ENCODE measurements at places on chromosomes 11 and 22. TPM values are rescaled to one million over a fixed set of nuclear protein-coding genes. Genes with fewer than 3 reads are reported as not detected.
A peak's percentile ranks its signal among the peaks of the same experiment; 100 is the strongest.

DNA sequence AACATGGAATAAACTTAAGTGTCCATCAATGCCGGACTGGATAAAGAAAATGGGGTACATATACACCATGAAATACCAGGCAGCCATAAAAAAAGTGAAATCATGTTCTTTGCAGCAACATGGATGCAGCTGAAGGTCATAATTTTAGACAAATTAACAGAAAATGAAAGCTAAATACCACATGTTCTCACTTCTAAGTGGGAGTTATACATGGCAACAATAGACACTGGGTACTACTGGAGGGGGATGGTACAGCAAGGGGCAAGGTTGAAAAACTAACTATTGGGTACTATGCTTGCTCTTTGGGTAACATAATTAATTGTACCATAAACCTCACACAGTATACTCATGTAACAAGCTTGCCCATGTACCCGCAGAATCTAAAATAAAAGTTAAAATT, 851.6 kb downstream of the DLG2 start:
- DNase-seq, result no peak

- DNase-seq, result peak; percentile 34
Measured at GRCh38 chr22:45842291-45842991, 134.5 kb downstream of the WNT7B start.

Gene NAALAD2
- total RNA-seq, result 7.9 TPM

Gene TRIM22
- total RNA-seq, result 93.1 TPM

- DNase-seq, result no peak
Measured at GRCh38 chr11:87477321-87477720, 439.6 kb downstream of the TMEM135 start.

DNA sequence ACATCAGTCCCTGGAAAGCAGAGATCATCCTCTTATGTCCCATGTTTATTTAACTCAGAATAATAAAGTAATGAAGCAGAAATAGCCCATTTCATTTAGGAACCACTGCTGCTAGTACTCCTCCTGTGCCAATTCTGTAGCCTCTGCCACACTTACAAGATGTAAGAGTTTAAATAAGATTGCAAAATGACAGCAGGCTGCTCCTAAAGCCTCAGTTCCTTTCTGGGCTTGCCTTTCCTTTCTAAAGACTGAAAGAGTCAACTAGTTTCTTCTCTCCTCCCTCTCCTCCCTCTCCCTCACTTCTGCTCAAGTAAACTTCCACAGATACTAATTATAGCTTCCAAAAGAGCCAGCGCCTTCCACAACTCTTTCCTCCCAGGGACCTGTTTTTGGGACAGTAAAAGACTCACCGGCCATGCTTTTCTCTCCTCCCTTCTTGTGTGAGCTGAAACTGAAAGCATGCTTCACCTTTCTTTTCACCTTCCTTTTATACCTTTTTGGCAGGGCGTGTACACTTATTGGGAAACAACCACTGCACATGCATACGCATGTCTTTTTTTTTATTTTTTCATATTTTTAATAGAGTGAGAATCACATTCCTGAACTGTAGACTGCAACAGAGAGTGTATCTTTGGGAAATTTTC, 26.1 kb upstream of the CARD16 start:
- DNase-seq, result no peak

DNA sequence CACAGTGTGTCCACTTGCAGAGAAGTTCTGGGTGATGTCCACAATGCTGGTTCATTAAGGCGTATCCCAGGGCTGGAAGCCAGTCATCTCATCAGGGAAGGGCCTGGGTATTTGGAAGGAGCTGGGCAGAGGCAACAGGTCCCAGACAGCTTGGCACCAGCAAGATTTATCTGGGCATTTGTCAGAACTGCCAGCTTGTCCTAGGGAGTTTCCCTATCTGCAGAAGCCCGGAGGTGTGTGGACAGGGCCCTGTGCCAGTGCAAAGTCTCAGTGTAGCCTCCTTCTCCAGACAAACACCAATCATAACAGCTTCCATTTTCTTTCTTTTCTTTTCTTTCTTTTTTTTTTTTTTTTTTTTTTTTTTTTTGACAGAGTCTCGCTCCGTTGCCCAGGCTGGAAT, 125.3 kb upstream of the TIMP3 start:
- DNase-seq, result no peak

DNA sequence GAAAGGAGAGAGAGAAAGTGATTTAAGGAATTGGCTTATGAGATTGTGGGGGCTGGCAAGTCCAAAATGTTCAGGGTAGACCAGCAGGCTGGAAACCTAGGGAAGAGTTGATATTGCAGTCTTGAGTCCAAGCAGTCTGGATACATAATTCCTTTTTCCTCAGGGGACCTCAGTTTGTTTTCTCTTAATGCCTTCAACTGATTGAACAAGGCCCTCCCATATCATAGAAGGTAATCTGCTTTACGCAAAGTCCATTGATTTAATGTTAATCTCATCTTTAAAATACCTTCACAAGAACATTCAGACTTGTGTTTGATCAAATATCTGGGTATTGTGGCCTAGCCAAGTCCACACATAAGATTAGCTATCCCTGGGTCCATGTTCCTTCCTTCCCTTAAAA, 494.7 kb downstream of the INSC start:
- DNase-seq, result no peak

Gene GSTT2B
- 4.9 TPM for total RNA-seq

Gene TMPRSS13
- total RNA-seq, result not detected

GRCh38 chr11:68379206-68379605, 66.8 kb downstream of the LRP5 start:
- DNase-seq, result no peak

DNA sequence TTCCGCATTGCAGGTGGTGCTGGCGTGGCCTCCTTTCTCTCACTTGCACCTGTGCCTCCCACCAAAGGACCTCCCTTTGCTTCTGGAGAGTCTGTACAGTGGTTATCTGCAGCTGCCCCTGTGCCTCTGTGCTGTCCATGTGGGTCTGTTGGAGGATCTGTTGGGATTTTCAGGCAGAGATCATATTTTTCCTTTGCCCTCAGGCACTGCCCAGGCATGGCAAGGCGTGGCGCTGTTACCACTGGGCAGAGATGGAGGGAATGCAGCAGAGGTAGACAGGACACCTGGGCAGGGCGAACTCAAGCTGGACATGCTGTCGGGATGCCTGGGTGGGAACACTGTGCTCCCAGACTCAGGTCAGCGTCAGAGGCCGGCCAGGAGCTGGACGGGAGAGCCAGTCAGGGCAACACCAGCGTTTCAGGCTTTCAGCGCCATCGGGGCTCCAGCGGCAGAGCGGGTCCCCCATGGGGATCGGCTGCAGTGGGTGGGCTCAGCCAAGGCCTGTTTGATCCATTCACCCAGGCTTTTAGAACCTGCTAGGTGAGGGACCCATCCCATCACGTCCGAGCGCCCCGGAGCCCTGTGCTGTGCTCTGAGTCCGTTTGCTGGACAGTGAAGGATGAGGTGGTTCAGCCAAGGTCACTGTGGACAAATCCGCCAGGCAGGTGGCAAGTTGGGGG, 718.9 kb downstream of the BRD1 start:
- no peak for DNase-seq

Gene UQCC3
- 31.3 TPM for total RNA-seq

Gene SYT8
- 0.82 TPM for total RNA-seq

Gene BACE1-AS
- total RNA-seq, result 5.1 TPM

GRCh38 chr11:68287419-68287818, 15.6 kb upstream of the C11orf24 start:
- DNase-seq, result no peak

DNA sequence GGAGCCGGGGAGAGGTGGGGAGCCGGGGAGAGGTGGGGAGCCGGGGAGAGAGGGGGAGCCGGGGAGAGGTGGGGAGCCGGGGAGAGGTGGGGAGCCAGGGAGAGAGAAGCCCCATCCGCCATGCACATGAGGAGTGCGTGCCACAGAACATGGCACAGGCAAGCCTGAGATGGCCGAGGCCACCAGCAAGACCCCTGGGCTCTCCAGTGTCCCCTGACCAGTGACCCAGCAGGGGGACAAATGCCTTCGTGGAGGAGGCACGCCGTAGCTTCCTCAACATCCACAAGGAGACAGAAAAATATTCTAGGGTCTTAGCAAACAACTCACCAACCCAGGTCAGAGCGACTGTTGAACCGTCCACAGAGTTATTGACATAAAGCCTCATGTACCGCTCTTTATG, 618.8 kb downstream of the TBC1D22A start:
- DNase-seq, result no peak

GRCh38 chr11:3002871-3003270, 10.7 kb upstream of the NAP1L4 start:
- DNase-seq, result no peak

Gene MFNG
- total RNA-seq, result 0.36 TPM

DNA sequence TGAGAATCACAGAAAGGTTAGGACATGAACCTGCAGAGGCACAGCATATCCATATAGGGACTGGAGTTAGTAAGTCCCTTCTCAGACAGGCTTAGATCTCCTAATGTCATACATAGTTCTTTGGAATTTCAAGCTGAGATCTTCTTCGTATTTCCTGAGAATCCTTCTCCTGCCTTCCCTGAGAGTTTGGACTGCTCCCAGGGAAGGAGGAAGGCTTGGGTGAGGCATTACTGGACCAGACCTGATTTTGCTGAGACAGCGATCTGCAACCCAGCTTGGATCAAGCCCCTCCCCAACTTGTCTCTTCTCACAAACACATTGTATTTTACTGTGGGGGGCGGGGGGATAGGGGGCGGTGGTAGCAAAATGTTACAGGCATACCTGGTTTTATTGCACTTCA, 108.5 kb downstream of the TSPAN18 start:
- DNase-seq, result no peak

Gene APOBEC3A
- not detected for total RNA-seq

GRCh38 chr11:132540581-132540980, 991.7 kb downstream of the OPCML start:
- no peak for DNase-seq

Gene ALKBH8
- total RNA-seq, result 16.3 TPM

Gene FZD4
- total RNA-seq, result 50.2 TPM

Measured in fibroblast of the aortic adventitia (primary cell).